Renal cortex interstitium (tissue), 15 donors: ENCODE measurements at places on chromosomes 5 and 9. TPM values are rescaled to one million over a fixed set of nuclear protein-coding genes. Genes with fewer than 3 reads are reported as not detected.

The QRFP gene
- 0.34 TPM for polyA plus RNA-seq

DNA sequence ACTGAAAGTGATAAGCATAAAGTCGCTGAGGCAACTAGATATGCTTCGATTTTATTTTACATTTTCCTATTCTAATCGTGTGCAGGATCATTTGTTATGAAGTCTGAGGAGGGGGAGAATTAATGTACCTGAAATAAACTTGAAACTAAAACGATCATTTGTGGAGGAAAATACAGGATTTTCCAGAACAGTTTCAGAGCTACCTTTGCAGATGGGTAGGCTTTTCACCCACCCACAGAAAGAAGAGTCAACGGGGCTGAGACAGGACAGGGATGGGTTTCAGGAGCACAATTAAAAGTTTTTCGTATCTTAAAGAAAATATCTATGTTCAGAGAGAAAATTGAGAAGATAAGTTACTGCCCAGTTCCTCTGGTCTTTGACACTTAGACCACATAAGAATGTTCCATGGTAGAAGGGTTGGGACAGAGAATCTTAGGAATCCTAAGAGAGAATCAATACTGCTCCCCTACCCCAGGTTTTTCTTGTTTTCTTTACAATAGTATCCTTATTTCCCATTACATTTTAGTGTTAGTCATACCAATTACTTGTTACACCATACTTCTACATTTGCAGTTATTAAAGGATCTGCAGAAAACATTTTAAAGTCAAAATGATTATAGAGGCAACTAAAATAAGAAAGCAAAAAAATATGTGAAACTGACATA lies 211.4 kb downstream of the DEPDC1B start:
- no peak for DNase-seq

DNA sequence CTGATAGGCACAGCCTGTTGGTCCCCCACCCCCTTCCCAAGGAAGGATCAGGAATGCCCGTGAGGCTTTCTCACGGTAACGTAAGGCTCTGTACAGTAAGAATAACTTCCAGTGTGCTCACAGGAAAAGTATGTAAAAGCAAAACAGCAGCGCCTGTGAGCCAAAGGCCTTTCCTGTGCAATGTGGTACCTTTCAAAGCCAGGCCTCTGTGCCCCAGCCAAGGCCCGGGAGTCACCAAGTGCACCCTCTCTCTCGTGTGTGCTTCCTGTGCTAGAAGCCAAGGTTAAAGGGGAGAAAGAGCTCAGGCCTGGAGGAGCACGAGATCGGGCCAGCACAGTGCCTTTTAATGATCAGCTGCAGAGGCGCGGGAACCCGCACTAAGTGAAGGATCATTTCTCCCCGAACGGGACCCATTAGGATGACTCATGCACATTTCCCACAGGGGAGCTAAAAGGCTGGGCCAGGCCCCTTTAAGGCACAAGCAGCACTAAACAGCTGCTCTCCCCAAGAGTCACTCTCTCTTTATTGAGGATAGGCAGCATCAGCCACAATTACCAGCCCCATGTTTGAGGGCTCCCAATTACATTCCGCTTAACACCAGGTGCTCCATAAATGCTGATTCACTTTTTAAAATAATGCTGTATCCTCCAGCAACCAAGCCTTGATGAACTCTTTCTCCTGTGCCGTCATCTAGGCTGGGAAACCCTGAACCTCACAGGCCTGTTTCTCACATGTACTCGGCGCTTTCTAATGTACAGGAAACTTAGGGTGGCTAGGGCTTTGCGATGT lies 42.8 kb downstream of the SHB start:
- no peak for DNase-seq

GRCh38 chr9:81079055-81079454 lies 610.3 kb downstream of the TLE1 start:
- DNase-seq = no peak
